ENCODE measurements at places on chromosomes 4 and X.

- DNase-seq = no peak
Observed at GRCh38 chr4:54541426-54542118, 116.2 kb upstream of the KIT start.

DNA sequence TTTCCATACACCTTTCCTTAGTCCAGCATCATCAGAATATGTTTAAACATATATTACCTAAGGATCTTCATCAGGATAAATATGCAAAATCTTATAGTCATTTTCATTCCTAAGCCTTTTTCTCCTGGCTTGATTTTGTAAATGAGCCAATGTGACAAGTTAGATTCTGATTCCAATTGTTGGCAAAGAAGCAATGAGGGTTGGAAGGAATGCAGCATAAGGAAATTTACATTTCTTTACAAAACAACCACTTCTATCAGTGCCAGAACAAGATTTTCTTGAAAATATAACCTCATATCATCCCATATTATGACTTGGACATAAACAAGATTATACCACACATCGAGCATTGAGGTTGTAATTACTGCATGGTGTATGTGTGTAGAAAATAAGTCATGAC is 508.1 kb downstream of the TRAM1L1 start:
- no peak for DNase-seq

DNA sequence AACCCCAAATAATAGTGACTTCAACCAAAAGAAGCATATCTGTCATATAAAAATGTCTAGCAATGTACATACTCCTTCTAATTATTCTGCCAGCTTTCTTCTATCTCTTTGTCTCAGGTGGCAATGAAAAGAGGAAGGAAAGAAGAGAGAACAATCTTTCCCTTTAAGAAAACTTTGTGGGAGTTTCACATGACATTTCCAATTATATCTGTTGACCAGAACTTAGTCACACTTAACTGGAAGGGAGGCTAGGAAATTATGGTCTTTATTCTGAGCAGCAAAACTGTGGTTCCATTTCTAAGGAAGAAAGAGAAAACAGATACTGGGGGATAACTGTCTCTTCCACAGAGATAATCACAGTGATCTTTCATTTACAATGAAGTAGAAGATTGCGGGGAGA is 12.9 kb upstream of the MAOA start:
- DNase-seq = no peak

- no peak for DNase-seq
Observed at GRCh38 chrX:19225909-19226308, 103.6 kb upstream of the ADGRG2 start.

- DNase-seq = peak; percentile 17
Observed at GRCh38 chrX:23003116-23003515, 3.4 kb downstream of the DDX53 start.

- DNase-seq = no peak
Observed at GRCh38 chr4:5052204-5052702, 973 bp downstream of the STK32B start.

DNA sequence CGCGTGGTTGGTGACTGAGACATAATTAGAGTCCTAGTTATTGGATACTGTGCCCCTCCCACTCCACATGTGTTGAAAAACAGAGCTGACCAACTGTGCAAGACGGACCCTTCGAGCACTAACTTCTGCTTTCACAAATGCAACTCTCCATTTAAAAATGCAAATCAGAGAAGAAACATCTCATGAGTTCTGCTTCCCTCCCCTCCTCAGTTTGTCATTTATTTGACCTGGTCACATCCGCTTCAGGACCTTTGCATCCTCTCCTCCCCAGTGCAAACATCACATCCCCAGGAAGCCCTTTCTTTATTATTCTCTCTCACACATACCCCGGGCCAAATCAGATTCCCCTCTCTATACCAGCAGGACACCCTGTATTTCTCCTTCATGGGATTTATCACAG is 38.1 kb upstream of the NOCT start:
- no peak for DNase-seq
